ENCODE measurements at places on chromosomes 6 and 20.
A peak's percentile ranks its signal among the peaks of the same experiment; 100 is the strongest.

DNA sequence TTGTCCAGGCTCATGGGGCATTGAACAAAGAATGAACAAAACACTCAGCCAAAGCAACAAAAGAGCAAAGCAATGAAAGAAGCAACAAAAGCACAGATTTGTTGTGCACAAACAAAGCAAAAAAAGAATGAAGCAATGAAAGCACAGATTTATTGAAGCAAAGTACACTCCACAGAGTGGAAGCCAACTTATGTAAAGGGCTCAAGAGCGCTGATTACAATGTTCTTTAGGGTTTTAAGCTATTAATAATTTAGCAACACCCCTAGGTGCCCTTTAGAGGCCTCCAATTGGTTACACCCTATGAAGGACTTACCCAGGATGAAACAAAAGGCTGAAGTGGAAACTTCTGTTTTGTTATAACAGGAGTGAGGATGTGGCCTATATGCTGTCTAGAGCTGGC is 179.2 kb upstream of the PROKR2 start:
- DNase-seq: no peak

- DNase-seq: no peak
Measured at GRCh38 chr6:137552146-137552545, 58.0 kb upstream of the OLIG3 start.

GRCh38 chr6:84515067-84515466 is 249.3 kb downstream of the TBX18 start:
- no peak for DNase-seq

DNA sequence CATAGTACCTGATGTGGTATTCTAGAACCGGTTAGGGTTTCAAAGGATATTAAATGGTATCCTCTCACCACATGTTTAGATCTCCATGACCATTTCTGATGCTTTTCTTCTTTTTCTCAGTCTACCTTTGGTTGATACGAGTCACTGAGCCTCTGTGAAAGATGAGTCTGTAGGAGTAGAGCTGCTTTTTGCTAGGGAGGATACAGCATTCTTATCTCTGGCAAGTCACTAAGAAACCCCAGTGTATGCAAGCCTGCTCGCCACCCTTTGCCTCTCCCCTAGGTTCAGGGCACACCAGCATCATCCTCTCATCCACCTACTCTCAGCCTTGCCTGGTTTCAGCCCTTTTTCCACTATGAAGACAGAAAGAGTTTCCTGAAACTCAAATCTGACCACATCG is 89.9 kb downstream of the MTFR2 start:
- DNase-seq: no peak

DNA sequence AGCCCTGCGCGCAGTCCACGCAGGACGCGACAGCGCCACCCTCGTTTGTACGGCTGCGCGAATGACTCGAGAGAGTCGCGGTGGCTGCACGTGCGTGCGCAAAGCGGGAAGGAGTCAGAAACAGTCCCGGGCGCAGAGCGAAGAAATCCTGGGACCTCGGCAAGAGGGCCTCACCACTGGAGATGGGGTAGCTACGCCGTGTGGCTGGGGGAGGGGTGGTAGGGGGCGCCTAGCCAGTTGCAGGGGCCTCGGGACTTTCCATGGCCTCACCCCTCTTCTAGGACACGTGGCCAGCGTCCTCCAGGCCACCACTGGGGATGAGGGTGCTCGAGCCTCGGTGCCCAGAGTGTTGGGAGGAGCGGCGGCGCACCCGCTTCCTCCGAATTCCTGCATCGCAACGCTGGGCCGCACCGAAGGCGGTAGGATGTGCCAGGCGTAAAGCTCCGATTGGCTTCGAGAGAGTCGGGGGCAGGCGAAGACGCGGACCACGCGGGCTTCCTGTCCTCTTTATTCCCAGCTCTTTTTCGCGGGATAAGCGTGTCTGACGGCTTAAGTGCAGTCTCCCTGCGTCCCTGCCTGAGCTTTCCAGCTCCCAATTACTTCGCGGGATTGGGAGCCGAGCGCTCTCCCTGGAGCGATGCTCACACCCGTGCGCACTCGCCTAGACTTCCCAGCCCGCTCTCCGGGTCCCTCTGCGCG is 38.7 kb downstream of the NCR2 start:
- DNase-seq: no peak

GRCh38 chr6:49550492-49551077 is at the start of gene C6orf141:
C6orf141 (plus strand) TSS chr6:49550668; CDS start chr6:49550793, 125 bp downstream.
- peak; percentile 30 for DNase-seq

GRCh38 chr20:35277531-35278395 is at the start of gene MMP24OS:
MMP24OS (minus strand) TSS chr20:35278122; CDS start chr20:35277929, 193 bp downstream.
- peak; percentile 77 for DNase-seq

DNA sequence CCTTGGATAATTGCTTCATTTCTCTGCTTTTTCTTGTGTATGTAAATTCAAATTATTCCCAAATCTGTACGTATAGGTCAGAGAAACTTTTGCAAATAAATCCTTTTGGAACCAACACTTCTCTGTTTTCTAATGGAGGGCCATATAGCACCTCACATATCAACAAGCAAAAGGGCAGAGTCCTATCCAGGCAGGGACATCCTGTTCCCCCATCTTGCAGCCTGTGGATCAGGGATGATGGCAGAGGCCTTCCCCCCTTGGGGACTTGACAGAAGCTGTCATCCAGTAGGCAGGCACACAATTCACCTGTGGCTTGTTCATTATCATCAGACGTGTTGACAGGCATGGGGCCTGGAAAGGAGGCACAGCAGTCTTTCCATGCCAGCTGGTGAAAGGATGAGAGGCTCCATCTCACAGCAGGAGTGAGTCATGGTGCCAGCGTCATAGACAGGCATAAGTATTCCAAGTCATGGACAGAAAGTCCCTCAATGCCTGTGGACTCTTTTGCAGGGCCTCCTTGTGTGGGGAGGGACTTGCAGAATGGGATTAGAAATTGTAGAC is 31.8 kb upstream of the PLEKHG1 start:
- DNase-seq: no peak

DNA sequence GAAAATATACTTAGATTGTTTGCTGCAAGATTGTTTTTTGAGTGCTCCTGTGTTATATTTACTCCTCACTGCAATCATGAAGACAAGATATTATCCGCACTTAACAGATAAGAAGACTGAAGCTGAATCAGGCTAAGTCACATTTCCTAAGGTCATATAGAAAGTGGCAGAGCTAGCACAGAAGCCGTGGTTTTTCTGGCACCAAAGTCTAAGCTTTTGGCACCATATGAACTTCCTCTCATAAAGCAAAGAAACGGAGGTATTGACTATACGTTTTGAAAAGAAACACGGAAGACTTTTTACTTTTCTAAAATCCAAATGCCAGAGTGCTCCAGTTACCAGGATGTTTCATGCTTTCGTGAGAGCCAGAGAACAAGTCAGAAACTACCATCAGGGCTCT is 9.3 kb upstream of the DTD1 start:
- DNase-seq: no peak

All from neural crest cell (in vitro differentiated cells).